Stimulated activated CD4-positive, alpha-beta T cell treated with anti-CD3 and anti-CD28 coated beads, Interleukin-4, amount 100 ng/mL, for 4 hours (primary cell): ENCODE measurements at places on chromosomes 11 and 22.

GRCh38 chr11:74950374-74950969 lies 1.4 kb downstream of the SPCS2 start:
- no peak for DNase-seq

DNA sequence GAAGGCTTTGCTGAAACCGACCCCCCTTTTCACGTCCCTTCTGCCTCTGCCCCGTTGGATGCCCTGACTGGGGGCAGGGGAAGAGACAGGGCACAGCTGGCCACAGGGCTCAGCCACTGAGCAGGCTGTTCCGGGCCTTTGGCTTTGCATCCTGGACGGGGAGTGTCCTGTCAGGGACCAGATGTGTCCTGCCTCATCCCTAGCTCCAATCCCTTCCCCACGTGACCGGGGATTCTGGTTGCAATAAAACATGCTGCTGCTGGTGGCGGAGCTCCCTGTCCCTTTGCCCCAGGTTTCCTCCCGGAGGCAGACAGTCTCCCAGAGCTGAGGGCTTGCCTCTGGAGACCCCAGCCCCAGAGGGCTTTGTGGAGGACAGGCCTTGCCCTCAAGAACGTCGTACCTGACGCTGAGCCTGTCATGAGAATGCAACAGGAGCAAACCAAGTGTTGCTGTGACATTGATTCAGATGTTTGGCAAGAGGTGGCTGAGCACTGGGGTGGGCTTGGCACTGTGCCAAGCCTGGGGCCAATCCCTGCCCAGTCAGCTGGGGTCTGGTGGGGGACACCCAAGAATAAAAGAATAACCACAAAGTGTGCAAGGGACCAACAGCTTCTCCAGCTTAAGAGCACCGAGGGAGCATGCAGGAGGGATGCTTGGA lies 7.3 kb downstream of the CDC42EP2 start:
- no peak for DNase-seq

DNA sequence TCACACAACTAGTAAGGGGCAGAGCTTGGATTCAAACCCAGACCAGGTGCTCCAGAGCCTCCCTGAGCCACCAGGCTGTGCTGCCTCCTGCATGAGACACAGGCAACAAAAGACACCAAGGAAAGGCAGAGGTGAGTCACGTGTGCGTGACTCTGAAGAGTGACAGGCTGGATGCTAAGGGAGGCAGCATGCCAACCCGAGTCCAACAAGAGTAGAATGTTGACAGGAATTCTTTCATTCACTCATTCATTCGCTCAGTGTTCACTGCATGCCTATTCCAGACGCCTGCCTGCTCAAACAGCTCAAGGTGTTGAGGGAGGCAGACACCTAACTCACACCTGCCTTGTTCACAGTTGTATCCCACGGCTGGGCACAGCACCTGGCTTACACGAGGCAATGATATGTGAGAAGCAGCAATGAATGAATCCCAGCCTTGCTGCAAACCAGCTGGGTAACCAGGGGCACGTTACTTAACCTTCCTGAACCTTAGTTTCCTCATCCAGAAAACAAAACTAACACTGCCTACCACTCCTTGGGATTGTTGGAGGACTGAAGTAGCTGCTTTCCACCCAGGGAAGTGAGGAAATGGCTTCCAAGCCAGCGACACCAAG lies 73.8 kb upstream of the ARFGAP3 start:
- DNase-seq: no peak

GRCh38 chr11:117438371-117439000 lies 110.8 kb downstream of the CEP164 start:
- DNase-seq: no peak

DNA sequence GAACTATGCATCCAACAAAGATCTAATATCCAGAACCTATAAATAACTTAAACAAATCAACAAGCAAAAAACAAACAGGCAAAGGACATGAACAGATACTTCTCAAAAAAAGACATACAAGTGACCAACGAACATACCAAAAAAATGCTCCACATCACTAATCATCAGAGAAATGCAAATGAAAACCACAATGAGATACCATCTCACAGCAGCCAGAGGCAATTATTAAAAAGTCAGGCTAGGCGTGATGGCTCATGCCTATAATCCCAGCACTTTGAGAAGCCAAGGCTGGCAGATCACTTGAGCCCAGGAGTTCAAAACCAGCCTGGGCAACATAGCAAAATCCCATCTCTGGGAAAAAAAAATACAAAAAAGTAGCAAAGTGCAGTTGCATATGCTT lies 10.7 kb downstream of the SAA4 start:
- no peak for DNase-seq

DNA sequence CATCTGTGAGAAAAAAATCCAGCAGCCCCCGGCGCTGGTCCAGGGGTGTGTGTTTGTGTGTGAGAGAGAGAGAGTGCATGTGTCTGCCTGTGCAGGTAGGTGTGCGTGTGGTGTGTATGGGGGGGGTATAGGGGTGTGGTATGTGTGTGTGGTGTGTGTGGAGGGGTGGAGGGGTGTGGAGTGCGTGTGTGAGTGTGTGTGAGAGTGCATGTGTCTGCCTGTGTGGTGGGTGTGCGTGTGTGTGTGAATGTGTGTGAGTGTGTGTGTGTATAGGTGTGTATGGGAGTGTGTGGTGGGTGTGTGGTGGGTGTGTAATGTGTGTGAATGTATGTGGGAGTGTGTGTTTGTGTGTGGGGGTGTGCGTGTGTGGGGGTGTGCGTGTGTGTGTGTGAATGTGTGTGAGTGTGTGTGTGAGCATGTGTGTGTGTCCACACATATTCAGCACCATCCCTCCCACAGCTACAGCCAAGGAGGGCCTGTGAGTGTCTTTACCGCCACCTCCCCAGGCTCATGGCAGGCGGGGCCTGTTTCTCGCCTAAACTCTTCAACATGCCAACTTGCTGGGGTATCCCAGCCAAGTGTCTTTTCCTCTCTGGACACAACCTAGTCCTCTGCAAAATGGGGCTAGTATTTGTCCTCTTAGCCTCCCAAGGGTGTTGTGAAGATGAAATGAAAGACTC lies 11.9 kb downstream of the LMO1 start:
- no peak for DNase-seq
